GM10248 (cell line): ENCODE measurements at places on chromosomes 5 and 9.

DNA sequence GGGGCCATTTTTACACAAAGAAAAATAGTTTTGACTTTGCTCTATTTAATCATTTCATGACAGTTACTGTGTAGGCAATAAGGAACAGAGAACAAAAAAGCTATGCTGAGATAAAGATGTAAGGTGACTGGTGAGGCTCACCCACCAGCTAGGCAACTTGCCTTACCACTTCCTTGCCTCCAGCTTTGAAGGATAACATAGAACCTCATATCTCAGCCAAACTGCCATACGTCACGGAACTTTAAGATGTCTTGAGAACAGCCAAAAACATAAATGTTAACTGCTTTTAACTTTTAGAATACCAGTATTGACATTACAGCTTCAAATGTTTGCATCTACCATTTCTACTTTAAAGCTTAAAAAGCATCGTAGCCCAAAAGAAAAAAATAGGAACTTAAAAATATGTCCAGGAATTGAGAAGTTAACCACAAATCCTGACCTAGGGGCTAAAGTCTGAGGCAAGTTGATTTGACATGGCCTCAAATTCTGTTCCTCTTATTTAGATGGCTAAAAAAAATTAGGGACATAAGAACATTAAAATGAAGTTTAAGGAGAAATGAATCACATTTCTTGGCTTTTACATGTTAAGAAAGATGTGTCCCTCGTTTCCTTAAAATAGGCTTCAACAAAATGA lies 7.7 kb upstream of the GCNT4 start:
- DNase-seq = no peak

DNA sequence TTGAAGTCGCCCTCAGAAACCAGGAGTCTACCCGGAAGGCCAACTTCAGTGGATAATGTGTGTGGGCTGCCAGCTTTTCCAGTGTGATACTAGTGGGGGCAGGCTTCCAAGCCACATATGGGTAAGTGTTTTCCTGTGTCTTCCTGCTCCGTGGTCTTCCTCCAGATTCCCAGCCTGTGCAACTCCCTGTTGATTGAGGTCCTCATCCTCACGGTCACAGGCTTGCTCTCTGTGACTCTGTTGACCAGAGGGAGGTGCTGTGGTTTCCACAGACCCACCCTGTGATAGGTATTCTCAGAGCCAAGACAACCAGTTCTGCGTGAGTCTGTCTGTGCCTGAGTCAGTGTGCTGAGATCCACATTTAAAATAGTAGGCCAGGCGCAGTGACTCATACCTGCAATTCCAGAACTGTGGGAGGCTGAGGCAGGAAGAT lies 388.0 kb upstream of the IRX2 start:
- DNase-seq = no peak

GRCh38 chr5:135547590-135548254 lies 12.0 kb upstream of the NEUROG1 start:
- DNase-seq = no peak

DNA sequence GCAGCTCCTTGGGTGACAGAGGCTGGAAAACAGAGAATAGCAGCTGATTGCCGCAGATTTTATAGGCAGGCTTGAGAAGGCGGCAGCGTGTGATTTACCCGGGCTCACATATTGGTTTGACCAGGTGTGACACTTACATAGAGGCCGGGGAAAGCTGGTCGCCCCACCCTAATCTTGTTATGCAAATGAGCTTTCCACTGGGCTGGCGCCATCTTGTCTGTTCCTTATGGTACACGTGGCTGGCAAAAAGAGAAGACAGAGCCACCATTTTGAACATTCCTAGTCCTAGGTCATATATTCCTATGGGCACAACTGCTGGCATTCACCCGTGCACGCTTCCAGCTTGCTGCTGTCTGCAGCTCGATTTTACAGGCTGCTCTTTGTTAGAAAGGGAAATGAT lies 11.3 kb upstream of the SPZ1 start:
- no peak for DNase-seq

GRCh38 chr5:65816729-65817128 lies 94.7 kb downstream of the NLN start:
- no peak for DNase-seq

DNA sequence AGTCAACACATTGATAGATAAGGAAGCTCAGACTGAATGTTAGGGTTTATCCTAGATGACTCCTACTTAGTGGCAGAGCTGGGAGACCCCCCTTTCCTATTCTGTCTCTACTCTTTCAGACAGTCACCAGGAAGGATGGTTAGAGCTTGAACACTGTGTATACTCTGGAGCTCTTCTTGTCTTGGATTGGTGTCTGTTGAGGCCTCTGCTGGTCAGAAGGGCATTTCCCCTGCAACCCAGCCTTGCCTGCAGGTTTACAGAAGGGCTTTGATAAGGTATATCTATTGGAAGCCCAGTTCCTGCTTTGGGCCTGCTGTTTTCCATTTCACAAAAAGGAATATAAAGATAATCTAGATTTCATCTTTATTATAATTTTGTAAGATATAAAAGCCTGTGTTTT lies 71.8 kb downstream of the KDM4C start:
- no peak for DNase-seq

GRCh38 chr9:117407436-117408022 lies 7.3 kb downstream of the ASTN2 start:
- DNase-seq = no peak

DNA sequence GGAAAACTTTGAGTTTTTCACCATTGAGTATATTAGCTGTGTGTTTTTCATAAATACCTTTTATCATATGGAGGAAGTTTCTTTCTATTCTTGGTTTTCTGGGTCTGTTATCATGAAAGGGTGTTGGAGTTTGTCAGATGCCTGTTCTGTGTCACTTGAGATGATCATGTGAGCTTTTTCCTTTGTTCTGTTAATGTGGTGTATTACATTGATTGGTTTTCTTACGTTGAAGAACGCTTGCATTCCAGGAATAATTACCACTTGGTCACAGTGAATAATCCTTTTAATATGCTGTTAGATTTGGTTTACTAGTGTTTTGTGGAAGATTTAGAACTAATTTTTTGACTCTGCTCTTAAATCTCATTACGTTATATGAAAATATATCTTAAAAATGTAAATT lies 7.8 kb downstream of the PLEKHG4B start:
- no peak for DNase-seq

- DNase-seq = no peak
These were observed 197.0 kb downstream of the SEC61B start for GRCh38 chr9:99419070-99419469.

DNA sequence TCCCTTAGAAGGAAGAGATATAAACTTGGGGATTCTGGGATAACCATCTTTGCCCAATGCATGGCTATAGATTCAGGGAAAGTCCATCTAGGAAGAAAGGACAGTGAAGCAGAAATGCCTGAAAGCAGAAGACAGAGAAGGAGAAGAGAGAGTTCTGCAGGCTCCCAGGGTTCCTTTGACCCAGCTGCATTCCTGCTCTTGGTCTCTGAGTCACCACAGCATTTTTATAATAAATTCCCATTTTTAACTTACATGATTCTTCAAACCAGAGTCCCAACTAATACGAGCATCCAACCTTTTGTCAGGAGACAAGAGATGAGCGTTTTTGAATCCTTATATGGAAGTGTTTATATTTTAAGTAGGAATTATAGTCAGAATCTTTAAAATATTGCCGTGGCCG lies 12.0 kb upstream of the AOPEP start:
- DNase-seq = no peak

- no peak for DNase-seq
These were observed 757.7 kb upstream of the SEMA6A start for GRCh38 chr5:117332341-117332740.

- DNase-seq = no peak
These were observed 39.2 kb downstream of the TSTD2 start for GRCh38 chr9:97593960-97594359.

DNA sequence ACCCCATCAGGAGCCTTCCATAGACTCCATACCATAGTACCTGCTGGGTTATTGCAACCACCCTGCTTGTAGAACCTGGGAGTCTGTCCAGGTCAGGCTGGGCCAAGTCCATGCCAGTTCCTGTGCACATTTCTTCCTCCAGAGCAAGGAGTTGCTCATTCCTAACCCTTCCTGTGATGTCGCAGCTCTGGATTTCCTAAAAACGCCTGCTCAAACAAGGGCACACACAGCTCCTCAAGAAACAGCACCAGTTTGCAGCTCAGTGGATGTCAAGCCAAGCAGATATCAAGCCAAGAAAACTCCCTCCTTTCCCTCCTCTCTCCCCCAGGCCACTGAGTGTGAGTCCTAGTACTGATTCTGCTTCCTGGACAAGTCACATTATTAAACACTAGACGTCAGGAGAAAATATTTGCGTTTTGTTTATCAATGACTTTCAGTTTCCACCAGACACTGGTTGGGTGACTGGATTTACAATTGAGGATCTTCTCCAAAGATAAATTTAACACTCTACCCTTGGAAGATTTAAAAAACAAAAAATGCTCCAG lies 59.6 kb downstream of the SLC1A1 start:
- DNase-seq = no peak

- no peak for DNase-seq
These were observed 146.9 kb upstream of the FBN2 start for GRCh38 chr5:128684961-128685360.

GRCh38 chr5:153674356-153674755 lies 183.9 kb downstream of the GRIA1 start:
- no peak for DNase-seq

- DNase-seq = no peak
These were observed 42.7 kb downstream of the SUSD1 start for GRCh38 chr9:112132356-112132755.

DNA sequence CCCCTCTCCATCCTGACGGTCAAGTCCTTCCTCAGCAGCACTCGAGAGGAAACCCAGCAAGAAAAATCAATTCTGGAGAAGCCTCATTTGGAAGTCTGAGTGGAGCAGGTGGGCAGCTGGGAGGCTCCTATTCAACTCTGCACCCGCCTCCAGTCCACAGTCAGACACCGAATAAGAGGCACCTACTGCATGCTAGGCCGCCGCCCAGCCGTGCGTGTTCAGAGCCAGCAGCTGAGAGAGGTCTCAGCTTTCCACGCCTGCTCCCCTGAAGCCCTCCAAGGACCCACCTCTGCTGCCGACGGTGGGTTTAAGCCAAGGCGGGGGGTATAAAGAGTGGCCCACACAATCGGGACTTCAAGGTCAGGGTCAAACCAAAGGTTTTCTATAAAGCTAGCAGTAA lies 41.9 kb downstream of the VAV2 start:
- DNase-seq = no peak

DNA sequence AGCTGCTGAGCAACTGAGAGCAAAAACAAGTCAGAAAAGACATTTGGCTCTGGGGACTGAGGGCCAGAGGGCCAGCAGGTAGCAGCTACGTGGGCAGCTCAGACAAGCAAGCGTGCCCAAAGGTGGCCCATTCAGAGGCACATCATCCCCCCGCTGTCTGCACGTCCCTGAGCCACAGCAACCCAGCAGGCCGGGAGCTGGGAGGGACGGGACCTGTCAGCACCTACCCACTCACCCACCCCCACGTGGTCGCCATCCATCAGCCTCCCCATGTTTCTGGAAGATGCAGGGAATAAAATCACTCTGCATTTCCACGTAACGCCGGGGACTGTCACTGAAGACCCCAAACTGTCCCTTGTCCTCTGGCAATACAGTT lies 167.8 kb downstream of the COL23A1 start:
- DNase-seq = no peak

GRCh38 chr9:73081979-73082657 lies 69.5 kb upstream of the ANXA1 start:
- DNase-seq = peak; percentile 36

DNA sequence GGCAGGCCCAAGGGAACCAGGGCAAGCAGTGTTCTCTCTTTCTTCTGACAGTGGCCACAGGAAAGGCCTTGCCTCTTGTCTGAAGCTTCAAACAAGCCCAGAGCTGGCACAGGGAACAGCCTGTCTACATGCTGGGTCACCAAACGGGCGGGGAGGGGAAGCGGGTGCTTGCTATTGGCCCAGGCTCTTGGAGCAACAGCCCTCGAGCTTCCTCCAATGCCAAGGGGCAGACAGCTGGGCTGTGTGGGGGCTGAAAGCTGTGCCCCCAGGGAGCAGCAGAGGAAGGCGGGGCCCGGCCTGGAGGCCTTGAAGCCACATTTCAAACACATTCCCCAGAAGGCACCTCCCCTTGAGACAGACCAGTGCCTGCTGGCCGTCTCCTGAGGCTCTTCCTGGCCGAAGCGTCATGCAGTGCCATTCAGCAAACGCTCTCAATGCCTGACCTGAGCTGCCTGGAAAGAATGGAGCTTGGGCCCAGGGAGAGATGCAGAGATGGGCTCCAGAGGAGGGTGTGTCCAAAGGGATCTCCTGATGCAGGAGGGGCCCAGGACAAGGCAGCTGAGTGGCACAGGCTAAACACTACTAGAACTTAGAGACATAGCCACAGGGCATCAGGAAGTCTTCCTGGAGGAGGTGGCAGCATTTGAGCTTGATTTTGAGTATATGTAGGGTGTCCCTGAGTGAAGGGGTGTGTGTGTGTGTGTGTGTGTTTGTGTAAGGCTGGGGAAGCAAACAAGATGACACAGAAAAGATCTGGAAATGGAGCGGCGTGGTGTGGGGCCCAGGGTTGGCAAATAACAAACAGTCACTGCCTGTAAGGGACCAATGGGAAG lies 2.5 kb downstream of the FIBCD1 start:
- DNase-seq = no peak

DNA sequence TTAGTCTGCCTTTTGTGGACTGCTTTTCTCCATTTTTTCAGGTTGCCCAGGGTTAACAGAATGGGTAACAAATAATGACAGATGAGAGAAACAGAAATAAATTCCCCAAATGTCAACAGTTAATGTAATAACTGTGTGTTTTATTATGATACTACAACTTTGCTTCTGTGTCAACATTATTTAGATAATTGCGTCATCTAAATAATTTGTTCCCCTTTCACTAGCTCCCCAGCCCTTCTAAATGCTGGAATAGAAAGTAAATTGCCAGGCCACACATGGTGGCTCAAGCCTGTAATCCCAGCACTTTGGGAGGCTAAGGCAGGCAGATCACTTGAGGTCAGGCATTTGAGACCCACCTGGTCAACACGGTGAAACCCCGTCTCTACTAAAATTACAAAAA lies 53.5 kb downstream of the RNF38 start:
- no peak for DNase-seq

- DNase-seq = no peak
These were observed 1543.4 kb downstream of the EFNA5 start for GRCh38 chr5:106127341-106127781.

DNA sequence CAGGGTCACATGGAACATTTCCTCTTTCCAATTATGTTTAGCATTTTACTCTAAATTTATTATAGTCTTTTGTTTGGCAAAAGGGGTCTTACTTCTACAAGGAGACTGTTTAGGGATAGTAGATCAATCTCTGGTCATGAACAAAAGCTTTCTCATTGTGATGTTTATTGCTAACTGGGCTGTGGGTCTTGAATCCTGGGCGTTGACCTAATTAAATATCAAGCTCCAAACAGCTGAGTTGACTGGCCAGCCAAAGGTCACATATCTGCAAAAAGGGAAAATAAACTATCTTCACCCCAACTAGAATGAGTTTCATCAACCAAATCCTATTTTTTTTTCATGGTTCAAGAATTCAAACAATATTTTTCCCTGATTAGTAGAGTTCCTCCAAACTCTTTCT lies 245.4 kb upstream of the TUT7 start:
- DNase-seq = no peak

DNA sequence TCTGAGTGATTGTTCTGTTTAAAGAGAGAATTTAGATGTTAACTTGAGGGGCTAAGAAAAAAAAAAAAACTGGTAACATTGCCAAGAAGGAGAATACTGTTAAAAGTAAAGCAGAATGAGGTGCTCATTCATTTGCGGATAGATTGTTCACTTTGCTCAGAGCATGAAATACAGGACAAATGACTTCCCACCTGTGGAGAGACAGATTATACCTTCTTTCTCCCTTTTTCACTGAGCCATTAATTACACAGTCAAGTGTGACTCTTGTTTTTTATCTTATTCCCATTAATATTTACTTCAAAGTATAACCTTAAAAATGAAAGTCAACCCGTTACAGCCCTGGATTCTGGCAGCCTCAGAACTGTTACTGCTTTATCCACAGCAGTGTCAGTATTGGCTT lies 264.5 kb downstream of the TAF11L14 start:
- no peak for DNase-seq
